RKO (cell line): ENCODE measurements at places on chromosomes 7 and 10.

- no peak for DNase-seq
These were observed 12.1 kb downstream of the SPRN start for GRCh38 chr10:133412381-133412711.

- no peak for DNase-seq
These were observed 14.8 kb upstream of the LRRC17 start for GRCh38 chr7:102897856-102898531.

- no peak for DNase-seq
These were observed 12.4 kb upstream of the SCRN1 start for GRCh38 chr7:30001998-30002397.

GRCh38 chr10:132537684-132538001 lies at the start of gene INPP5A:
Gene INPP5A (plus strand): TSS chr10:132537787. CDS start chr10:132538097, 310 bp downstream.
- no peak for DNase-seq

GRCh38 chr7:72453471-72453870 lies 41.3 kb upstream of the CALN1 start:
- no peak for DNase-seq

DNA sequence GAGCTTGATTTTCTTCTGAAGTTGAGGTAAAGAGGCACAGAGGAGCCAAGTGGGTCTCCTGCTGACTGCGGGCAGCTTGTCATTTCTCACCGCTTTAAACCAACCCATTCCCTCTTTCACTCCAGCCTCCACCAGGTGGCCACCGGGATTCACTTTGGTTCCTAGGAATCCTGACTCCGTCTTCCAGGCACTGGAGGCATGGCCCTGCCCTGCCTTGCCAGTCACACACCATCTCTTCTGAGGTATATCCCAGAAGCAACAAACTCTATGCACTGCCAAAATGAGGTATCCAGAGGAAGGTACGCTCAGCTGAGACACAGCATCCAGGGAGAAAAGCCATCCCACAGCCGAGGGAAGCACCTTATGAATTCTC lies 280.8 kb downstream of the TNS3 start:
- no peak for DNase-seq
